ENCODE measurements at places on chromosomes 1 and 21.

- DNase-seq, result no peak
Observed at GRCh38 chr1:35655196-35655595, 13.9 kb upstream of the PSMB2 start.

DNA sequence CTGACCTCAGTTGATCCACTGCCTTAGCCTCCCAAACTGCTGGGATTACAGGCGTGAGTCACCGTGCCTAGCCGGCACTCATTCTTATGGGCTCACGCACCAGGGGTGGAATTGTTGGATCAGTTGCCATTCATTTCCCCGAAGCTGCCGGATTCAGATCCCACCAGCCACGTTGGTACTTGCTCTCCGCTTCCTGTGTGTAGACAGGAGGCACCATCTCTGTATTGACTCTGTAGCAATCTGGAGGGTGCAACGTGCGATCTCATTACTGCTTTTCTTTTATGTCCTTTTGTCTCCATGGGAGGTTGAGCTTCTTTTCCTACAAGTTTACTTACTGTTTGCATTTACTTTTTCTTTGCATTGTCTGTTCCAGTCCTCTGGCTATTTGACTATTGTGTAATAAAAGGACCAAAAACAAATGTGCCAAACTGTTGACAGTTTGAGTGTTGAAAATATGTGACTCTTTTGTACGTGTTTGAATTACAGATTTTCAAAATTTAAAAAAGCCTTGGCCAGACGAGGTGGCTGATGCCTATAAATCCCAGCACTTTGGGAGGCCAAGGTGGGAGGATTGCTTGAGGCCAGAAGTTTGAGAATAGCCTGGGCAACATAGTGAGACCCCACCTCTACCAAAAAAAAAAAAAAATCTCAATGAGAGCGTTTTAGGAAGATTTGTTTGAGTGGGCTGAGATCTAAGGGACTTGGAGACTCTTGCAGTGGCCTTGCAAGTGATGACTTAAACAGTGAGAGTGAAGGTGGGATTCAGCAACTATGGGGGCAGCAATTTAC lies 39.1 kb downstream of the SPSB1 start:
- no peak for DNase-seq

DNA sequence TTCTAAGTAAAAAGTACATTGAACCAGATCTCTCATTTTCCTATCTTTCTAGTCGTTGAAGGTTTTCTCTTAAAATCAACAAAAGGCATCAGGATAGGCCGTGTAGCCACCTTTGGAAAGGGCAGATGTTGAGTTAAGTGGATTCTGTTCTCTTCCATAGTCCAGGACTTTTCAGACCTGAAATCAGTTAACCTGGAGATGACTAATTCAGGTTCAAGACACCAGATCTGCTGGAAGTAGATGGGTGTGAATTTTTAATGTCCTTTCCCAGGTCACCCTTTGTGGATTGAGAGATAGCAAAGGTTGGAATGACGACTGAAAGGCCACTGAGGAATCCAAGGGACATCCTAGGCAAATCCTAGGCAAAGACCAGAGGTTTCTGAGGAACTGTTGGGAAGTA lies 172.8 kb downstream of the DHRS3 start:
- DNase-seq, result no peak

DNA sequence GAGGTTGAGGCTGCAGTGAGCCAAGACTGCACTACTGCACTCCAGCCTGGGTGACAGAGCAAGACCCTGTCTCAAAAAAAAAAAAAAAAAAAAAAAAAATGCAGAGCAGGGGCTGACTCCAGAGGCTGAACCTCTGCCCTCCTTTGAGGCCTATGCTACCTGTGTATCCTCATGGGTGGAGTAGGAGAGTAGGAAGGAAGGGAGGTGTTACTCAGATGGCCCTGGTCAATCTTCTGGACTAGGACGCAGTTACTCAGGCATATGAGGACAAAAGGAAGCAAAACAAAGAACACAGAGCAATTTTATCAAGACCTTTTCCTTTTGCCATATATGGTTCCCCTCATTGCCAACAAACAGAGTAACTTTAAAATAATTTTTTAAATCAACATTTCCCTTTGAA lies 35.2 kb downstream of the TGFBR3 start:
- no peak for DNase-seq

- DNase-seq, result no peak
Observed at GRCh38 chr21:27359141-27359540, 392.3 kb upstream of the ADAMTS5 start.

DNA sequence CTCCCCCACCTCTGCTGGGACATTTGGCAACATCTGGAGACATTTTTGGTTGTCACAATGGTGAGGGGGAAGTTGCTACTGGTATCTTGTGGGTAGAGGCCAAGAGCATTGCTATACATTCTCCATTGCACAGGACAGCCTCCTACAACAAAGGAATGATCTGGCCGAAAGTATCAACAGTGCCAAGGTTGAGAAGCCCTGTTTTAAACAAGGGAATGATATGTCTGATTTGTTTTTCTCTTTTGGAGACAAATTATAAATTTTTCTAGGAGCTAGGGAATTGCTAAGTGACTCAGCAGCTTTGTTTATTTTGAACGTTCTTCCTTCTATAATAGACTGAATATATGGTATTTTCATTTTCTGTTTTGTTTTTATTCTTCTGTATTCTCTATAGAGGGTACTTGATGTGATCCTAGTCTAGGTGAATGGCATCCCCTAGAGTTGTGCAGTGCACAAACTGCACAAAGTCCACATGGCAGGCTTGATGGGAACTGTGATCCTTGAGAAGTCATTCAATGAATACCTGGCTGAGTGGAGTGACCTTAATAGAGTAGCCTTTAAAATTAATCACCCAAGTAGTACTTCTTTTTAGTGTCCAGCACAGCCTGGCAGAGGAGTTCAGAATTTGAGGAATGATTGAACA lies 288.6 kb upstream of the USP24 start:
- no peak for DNase-seq

DNA sequence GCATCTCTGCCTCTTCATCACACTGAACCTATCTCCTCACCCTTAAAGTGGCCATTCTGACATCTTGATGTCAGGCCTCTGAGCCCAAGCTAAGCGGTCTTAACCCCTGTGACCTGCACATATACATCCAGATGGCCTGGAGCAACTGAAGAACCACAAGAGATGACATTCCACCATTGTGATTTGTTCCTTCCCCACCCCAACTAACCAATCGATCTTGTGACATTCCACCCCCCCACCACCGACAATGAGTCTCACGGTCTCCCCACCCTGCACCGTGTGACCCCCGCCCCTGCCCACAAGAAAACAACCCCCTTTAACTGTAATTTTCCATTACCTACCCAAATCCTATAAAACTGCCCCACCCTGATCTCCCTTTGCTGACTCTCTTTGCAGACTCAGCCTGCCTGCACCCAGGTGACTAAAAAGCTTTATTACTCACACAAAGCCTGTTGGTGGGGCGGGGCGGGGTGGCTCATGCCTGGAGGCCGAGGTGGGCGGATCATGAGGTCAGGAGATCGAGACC lies 21.0 kb upstream of the PINK1 start:
- DNase-seq, result no peak

DNA sequence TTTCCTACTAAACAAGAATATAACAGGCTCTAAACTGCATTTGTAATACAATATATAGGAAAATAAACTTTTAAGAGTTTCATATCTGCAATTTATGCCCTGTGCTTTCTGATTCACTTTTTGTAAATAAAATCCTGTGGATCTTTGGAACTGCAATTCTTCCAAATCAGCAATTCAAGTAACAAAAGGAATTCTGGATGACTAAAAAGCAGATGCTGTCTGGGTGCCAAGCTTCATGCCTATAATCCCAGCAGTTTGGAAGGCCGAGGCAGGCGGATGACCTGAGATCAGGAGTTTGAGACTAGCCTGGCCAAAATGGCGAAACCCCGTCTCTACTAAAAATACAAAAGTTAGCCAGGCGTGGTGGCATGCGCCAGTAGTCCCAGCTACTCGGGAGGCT lies 6.3 kb downstream of the NME7 start:
- DNase-seq, result no peak

DNA sequence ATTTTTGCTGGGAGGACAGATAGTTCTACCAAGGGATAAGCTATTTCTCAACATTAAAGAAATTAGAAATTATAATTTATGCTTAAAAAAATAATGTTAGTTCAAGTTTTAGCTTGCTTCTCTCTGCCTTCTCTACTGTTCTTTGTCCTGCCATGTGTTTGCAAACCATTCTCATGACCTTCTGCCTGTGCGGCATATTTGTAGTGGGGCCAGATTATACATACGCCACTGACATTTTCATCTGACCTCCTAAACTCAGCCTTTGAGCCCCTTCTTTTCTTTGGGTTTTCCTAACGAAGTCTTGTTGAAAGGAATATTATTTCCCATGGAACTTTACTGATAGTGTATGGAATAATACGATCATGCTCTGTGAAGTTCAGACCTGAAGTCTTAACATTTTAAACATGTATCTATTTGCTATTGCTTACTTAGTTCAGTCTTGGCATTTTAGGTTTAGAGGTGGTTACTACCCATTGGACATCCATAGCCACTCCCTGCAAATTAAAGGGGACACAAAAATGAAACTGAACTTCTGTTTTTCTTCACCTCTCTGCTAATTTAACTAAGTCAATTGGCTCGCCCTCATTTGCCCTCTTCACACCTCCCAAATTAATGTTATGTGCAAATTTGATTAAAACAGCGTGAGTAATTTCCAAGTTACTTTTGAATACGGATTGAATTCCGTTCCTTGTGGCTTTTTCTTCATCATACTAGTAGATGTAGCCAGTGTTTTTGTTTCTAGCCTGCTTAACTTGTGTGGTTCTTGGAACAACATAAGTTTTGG lies 15.6 kb downstream of the LRRC8D start:
- DNase-seq, result no peak

Data from CD4-positive, alpha-beta T cell (primary cell).